ENCODE measurements at places on chromosomes 4 and X.

- no peaks in the 10 kb centered on the region for H3K36me3 ChIP-seq
- no peak overlapping the region for H3K27ac ChIP-seq
- no peak for DNase-seq
- H3K27me3 ChIP-seq = no peaks in the 10 kb centered on the region
Observed at GRCh38 chr4:81698538-81699296, 227.0 kb upstream of the RASGEF1B start.

DNA sequence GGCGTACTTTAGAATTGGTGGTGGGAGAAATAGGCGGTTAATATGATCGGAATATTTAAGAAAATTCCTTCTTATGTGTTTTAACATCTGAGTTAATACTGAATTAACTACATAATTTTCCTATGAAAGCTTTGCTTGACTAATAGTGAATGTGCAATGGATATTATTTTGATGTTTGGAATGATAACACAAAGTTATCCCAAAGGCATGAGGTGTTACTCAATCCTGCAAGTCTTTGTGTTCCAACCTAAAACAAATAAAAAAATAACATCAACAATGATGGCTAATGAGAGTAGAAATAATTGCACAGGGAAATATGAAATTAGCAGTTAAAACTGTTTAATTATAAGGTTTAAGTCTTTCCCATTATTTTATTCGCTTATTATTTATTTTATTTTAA is 183.6 kb upstream of the ARSJ start:
- H3K4me1 ChIP-seq = no peaks in the 10 kb centered on the region
- no peak overlapping the region for H3K27ac ChIP-seq
- no peak for DNase-seq
- no peak overlapping the region for H3K4me3 ChIP-seq
- no peaks in the 10 kb centered on the region for H3K36me3 ChIP-seq

- no peaks in the 10 kb centered on the region for H3K27me3 ChIP-seq
- no peak overlapping the region for H3K4me3 ChIP-seq
- H3K27ac ChIP-seq = no peak overlapping the region
- peaks cover 1% of the 10 kb centered on the region for H3K4me1 ChIP-seq
- DNase-seq = peak; percentile 21
- no peaks in the 10 kb centered on the region for H3K36me3 ChIP-seq
Observed at GRCh38 chrX:3811331-3812311, 98.2 kb upstream of the PRKX start.

DNA sequence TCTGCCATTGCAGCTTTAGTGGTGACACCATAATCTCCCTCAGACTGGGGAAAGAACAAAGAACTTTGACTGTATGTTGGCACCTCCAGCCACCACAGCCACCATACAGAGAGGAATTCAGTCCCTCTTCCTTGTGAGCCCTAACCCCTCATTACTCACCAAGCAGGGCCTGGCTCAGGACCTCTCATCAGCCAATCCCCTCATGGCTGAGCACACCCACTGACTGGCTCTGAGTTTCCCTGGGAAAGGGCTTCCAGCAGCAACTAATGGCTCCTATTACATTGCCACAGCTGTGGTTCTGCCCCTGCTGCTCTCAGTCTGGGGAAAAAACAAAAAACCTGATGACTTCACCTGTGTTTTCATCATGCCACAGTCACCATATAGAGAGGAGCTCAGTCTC is 1482.6 kb downstream of the FAM133A start:
- no peaks in the 10 kb centered on the region for H3K36me3 ChIP-seq
- H3K27ac ChIP-seq = no peak overlapping the region
- H3K4me3 ChIP-seq = no peak overlapping the region
- H3K27me3 ChIP-seq = no peaks in the 10 kb centered on the region

GRCh38 chrX:41472231-41472815 is 25.2 kb downstream of the NYX start:
- peak; percentile 39 for DNase-seq
- H3K36me3 ChIP-seq = no peaks in the 10 kb centered on the region
- H3K27ac ChIP-seq = no peak overlapping the region
- no peaks in the 10 kb centered on the region for H3K27me3 ChIP-seq
- H3K4me3 ChIP-seq = no peak overlapping the region

DNA sequence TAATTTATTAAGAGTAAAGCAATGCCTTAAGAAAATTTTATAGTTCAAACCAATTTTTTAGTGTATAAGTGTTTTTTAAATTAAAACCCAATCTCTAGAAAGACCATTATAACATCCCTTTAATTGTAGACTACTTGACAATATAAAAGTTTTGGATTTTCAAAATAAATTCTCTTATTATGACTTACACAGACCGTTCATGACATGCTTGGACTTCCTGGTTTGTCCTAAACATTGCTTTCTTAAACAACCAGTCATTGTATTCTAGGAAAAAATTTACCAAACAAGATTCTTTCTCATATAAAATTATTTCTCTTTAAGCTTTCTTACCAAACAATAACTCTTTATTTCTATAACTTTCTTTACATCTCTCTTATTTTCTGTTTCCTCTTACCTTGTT is 49.0 kb upstream of the CXorf51A start:
- no peaks in the 10 kb centered on the region for H3K4me1 ChIP-seq
- H3K36me3 ChIP-seq = no peaks in the 10 kb centered on the region
- H3K27ac ChIP-seq = no peak overlapping the region
- H3K4me3 ChIP-seq = no peak overlapping the region
- peaks cover 6% of the 10 kb centered on the region for H3K27me3 ChIP-seq

GRCh38 chrX:19807414-19807813 is 80.0 kb downstream of the SH3KBP1 start:
- no peaks in the 10 kb centered on the region for H3K4me1 ChIP-seq
- no peak overlapping the region for H3K27ac ChIP-seq
- no peak for DNase-seq
- H3K27me3 ChIP-seq = no peaks in the 10 kb centered on the region
- H3K36me3 ChIP-seq = no peaks in the 10 kb centered on the region

GRCh38 chr4:41374490-41374889 is 117.8 kb downstream of the UCHL1 start:
- H3K27ac ChIP-seq = no peak overlapping the region
- H3K4me3 ChIP-seq = no peak overlapping the region
- no peak for DNase-seq
- no peaks in the 10 kb centered on the region for H3K27me3 ChIP-seq
- H3K4me1 ChIP-seq = no peaks in the 10 kb centered on the region

DNA sequence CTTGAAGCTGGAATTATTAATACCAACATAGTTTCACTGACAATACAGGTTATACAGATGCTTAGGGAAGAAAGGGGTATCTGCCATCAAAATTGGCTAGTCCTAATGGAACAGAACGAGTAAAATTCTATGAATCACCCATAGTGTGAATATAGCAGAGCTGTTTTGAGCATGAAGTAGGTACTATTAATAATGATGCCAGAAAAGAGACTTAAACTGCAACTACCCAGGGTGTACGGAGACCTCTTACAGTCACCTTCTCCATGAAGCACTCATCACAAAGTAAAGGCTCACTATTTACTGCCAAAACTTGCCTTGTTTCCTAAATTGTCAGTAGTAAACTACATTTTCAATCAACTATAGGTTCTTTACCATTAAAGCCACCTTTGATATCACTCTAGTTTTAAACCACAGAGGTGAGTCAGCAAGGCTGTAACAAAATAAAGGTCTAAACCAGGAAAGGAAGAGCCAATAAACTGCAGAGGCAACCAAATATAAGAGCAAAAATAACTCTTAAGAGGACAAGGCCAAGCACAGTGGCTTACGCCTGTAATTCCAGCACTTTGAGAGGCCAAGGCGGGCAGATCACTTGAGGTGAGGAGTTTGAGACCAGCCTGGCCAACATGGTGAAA is 114.4 kb downstream of the FRYL start:
- no peak overlapping the region for H3K4me3 ChIP-seq
- H3K36me3 ChIP-seq = no peaks in the 10 kb centered on the region
- H3K4me1 ChIP-seq = no peaks in the 10 kb centered on the region
- no peak for DNase-seq

- peak overlapping the region; percentile 61 for H3K27ac ChIP-seq
- H3K27me3 ChIP-seq = no peaks in the 10 kb centered on the region
- no peaks in the 10 kb centered on the region for H3K4me1 ChIP-seq
- no peak overlapping the region for H3K4me3 ChIP-seq
- DNase-seq = peak; percentile 60
Observed at GRCh38 chr4:25654031-25654970, 1.4 kb upstream of the SLC34A2 start.

DNA sequence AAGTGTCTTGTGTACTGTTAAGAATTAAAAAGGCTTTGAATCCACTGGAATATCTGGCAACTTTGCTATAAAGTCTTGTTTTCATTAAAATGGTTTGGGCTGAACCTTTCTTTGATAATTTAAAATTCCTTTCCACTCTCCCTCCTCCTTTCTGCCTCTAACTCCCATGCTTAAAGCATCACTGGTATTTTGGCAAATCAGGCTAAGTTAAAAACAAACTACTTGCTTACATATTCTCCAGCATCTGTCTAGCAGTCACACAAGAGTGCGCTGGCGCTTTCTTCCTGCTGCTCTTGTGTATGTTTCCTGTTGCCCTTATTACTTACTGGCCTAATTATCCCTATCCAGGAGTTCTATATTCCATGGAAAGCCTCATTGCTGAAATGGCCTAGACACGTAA is 136.6 kb downstream of the VEGFC start:
- no peak for DNase-seq
- H3K27ac ChIP-seq = no peak overlapping the region
- no peaks in the 10 kb centered on the region for H3K4me1 ChIP-seq
- no peak overlapping the region for H3K4me3 ChIP-seq

DNA sequence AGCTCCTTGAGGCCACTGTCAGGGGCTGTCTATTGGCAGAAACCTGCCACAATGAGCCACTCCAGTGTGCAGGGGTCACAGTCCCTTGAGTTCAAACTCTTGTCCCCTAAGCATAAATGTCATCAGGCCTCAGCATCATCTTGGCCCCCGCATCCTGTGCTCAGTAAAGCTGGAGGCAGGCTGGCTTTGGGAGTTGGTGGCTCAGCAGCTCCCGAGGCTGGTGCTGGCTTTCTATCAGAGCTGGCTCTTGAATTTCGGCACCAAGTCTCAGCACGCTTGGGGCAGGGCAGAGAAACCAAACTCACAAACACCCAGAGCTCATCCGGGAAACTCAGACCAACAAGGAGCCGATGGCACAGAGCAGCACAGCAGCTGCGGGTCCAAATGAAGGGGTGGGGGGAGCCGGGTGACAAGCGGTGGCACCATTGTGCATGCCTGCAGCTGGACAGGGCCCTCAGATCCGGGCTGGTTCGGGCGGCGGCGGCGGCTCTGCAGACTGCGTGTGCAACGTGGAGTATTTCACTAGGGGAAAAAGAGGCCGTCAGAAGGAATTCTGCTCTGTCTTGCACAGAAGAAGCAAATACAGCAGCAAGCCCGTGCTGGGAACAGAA is 75.5 kb downstream of the MTMR1 start:
- H3K36me3 ChIP-seq = no peaks in the 10 kb centered on the region
- H3K27me3 ChIP-seq = no peaks in the 10 kb centered on the region
- H3K27ac ChIP-seq = no peak overlapping the region
- DNase-seq = no peak
- H3K4me1 ChIP-seq = no peaks in the 10 kb centered on the region

- H3K27ac ChIP-seq = no peak overlapping the region
- no peaks in the 10 kb centered on the region for H3K27me3 ChIP-seq
- no peak overlapping the region for H3K4me3 ChIP-seq
- no peaks in the 10 kb centered on the region for H3K4me1 ChIP-seq
Observed at GRCh38 chrX:146351620-146352019, 458.0 kb upstream of the CXorf51B start.

- no peaks in the 10 kb centered on the region for H3K36me3 ChIP-seq
- peaks cover 5% of the 10 kb centered on the region for H3K27me3 ChIP-seq
- H3K27ac ChIP-seq = no peak overlapping the region
Observed at GRCh38 chrX:69051901-69052300, 113.4 kb downstream of the PJA1 start.

DNA sequence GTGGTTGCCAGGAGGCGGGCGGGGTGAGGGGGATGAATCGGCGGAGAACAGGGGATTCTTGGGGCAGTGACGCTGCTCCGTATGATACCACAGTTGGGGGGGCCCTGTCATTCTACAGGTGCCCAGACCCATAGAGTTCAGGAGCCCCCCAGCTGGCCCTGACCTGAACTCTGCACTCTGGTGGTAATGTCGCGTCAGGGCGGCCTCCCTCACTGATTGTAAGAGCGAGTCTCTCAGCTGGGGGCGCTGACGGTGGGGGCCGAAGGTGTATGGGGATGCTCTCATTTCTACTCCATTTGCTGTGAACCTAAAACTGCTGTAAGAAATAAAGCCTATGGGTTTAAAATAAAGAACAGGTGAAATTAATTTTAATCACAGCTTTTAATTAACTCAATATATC is 91.8 kb upstream of the PSAPL1 start:
- H3K27ac ChIP-seq = no peak overlapping the region
- H3K4me3 ChIP-seq = no peak overlapping the region
- no peaks in the 10 kb centered on the region for H3K36me3 ChIP-seq

- peaks cover 5% of the 10 kb centered on the region for H3K4me1 ChIP-seq
- H3K4me3 ChIP-seq = no peak overlapping the region
- no peak overlapping the region for H3K27ac ChIP-seq
- no peaks in the 10 kb centered on the region for H3K36me3 ChIP-seq
- H3K27me3 ChIP-seq = no peaks in the 10 kb centered on the region
Observed at GRCh38 chr4:148842843-148843242, 400.6 kb upstream of the NR3C2 start.

DNA sequence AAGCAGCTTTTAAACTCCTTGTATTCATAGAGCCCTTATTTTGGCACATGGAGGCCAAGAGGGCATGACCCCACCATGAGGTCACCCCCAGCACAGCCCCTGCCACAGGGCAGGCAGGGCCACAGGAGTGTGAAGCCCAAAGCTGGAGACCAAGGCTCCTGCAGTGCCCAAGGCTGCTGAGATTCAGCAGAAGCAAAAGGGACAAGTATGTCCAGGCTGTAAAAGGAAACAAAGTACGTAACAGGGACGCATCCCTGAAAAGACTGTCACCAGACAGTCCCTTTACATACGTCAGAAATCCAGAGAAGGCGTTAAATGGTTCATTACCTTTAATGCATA is 18.9 kb downstream of the GAK start:
- H3K27me3 ChIP-seq = no peaks in the 10 kb centered on the region
- H3K4me1 ChIP-seq = no peaks in the 10 kb centered on the region
- no peak overlapping the region for H3K27ac ChIP-seq
- DNase-seq = no peak
- H3K4me3 ChIP-seq = no peak overlapping the region

GRCh38 chr4:93996895-93997294 is 168.3 kb downstream of the ATOH1 start:
- H3K27me3 ChIP-seq = no peaks in the 10 kb centered on the region
- DNase-seq = no peak
- H3K36me3 ChIP-seq = no peaks in the 10 kb centered on the region
- H3K4me3 ChIP-seq = no peak overlapping the region
- H3K27ac ChIP-seq = no peak overlapping the region

GRCh38 chr4:41541687-41542094 is 3.7 kb downstream of the LIMCH1 start:
- H3K4me1 ChIP-seq = no peaks in the 10 kb centered on the region
- H3K27ac ChIP-seq = no peak overlapping the region
- H3K4me3 ChIP-seq = no peak overlapping the region
- no peak for DNase-seq
- H3K36me3 ChIP-seq = no peaks in the 10 kb centered on the region
